ENCODE measurements at places on chromosomes 4 and X.

DNA sequence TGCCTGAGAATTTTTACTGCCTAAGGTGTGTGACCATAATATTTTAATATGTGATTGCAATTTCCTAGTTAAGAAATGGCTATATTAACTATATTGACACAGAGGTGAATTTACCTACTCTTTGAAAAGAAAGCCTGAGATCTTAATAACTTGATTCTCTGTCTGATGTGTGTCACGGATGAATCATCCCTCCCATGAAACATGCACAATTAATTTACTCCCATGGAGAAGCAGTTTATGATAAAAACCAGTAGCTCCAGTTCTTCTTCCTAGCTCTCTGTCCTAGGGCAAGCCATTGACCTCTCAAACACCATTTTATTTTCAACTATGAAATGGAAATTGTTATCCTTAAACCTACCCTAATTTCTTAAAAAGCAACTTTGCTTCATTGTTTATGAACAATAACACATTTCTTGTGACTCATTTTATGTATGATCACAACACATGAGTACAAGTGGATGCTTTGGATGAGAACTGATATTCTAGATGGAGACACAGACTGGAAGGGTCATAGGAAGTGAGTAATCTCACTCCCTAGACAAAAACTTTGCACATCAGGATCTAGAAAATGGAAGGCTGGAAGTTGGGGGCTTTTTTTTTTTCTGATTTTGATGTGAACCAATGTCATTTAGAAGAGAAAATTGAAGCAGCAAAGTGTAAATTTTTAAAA is 438.3 kb downstream of the GPAT3 start:
- no peak overlapping the region for H3K27ac ChIP-seq
- no peaks in the 10 kb centered on the region for H3K4me1 ChIP-seq
- H3K4me3 ChIP-seq = no peak overlapping the region
- H3K27me3 ChIP-seq = no peaks in the 10 kb centered on the region
- no peaks in the 10 kb centered on the region for H3K36me3 ChIP-seq

DNA sequence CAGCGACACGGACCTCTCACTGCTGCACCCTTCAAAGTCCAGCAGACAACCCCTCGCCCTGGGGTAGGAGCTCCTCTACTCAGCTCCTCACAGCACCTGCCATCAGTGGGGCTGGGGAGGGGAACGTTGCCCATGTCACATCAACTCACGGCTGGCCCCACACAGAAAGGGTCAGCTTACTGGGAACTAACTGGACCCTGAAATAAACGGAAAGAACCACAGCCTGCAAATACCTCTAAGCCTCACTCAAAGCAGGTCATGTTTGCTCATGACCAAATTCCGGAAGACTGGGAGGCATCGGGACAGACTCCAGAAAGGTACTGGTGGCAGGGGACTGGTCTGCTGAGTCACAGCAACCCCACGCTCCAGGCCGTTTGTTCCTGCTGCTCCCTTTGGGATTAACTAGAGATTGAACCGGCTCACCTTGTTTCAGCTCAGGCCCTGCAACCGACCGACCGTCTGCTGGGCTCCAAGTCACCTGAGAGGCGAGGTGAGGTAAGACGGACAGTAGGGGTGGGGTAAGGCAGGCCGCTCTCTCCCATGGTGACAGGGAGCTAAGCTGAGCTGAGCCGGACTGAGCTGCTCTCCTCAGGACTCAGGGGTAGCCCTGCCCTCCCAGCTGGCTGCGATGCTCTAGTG is 5.6 kb downstream of the G6PD start:
- H3K36me3 ChIP-seq = peaks cover 23% of the 10 kb centered on the region
- peaks cover 28% of the 10 kb centered on the region for H3K4me1 ChIP-seq
- H3K4me3 ChIP-seq = no peak overlapping the region
- no peaks in the 10 kb centered on the region for H3K27me3 ChIP-seq
- DNase-seq = no peak

DNA sequence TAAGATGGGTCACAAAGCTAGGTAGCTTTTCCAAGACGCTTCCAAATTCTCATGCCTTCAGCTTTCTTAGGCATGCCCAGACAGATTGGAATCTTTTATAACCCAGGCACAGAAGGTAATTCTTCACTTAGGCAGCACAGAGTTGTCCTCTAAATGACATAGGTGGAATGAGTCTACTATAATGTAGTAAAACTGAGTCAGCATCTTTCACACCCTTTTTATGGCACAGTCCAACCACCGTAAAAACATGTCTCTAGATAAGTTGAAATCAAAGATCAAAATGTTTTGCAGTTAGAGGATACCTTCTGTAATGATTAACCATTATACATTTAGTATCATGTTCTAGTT is 128.4 kb upstream of the FAT1 start:
- H3K4me3 ChIP-seq = no peak overlapping the region
- DNase-seq = no peak
- no peaks in the 10 kb centered on the region for H3K27me3 ChIP-seq
- H3K36me3 ChIP-seq = no peaks in the 10 kb centered on the region

GRCh38 chr4:142752202-142752786 is 93.8 kb downstream of the INPP4B start:
- H3K27me3 ChIP-seq = no peaks in the 10 kb centered on the region
- DNase-seq = no peak
- no peaks in the 10 kb centered on the region for H3K4me1 ChIP-seq
- no peaks in the 10 kb centered on the region for H3K36me3 ChIP-seq
- H3K4me3 ChIP-seq = no peak overlapping the region

- no peaks in the 10 kb centered on the region for H3K27me3 ChIP-seq
- H3K36me3 ChIP-seq = no peaks in the 10 kb centered on the region
- peaks cover 3% of the 10 kb centered on the region for H3K4me1 ChIP-seq
- no peak overlapping the region for H3K27ac ChIP-seq
These were observed 31.5 kb upstream of the ARAF start for GRCh38 chrX:47529548-47529947.

DNA sequence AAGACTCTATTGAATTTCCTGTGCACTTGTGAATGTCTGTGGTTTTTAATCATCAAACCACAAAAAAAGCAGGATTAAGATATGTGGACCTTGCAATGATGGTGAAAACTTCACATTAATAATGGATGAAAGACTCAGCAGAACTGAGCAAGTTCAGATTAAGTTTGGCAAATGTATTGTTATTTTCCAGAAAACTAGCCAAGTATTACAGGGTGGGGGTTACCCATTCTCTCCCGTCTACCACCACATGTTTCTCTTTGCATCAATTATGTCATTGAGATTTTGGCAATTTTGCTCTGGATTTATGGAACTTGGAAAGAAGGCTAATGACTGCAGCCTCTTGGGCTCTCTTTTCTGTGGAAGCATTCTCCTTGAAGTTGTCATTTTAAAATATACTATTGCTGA is 577.1 kb downstream of the ANKRD50 start:
- H3K27me3 ChIP-seq = no peaks in the 10 kb centered on the region
- no peak for DNase-seq
- no peaks in the 10 kb centered on the region for H3K36me3 ChIP-seq
- no peak overlapping the region for H3K27ac ChIP-seq

DNA sequence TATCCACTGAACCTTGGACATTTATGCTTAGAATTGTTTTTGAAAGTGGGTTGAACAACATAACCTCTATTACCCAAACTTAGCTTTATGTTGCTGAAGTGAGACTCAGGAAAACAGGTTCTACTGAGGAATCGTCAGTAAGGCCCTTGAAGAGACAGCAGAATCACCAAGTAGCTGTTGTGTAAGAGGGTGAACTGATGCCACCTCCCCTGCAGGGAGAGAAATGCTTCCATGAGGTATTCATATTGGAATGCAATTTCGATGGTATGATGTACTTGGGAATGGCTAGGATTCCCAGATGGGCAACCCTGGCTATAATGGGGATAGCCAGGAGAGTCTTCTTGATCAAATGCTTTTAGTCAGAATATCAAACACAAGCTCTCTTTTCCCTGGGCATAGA is 4.1 kb upstream of the SCRG1 start:
- H3K4me3 ChIP-seq = no peak overlapping the region
- H3K27me3 ChIP-seq = no peaks in the 10 kb centered on the region
- no peaks in the 10 kb centered on the region for H3K4me1 ChIP-seq
- H3K36me3 ChIP-seq = no peaks in the 10 kb centered on the region
- no peak for DNase-seq
- H3K27ac ChIP-seq = no peak overlapping the region

GRCh38 chr4:54509057-54509456 is 148.7 kb upstream of the KIT start:
- no peak overlapping the region for H3K27ac ChIP-seq
- H3K4me1 ChIP-seq = no peaks in the 10 kb centered on the region
- DNase-seq = no peak
- no peaks in the 10 kb centered on the region for H3K27me3 ChIP-seq
- no peak overlapping the region for H3K4me3 ChIP-seq
- no peaks in the 10 kb centered on the region for H3K36me3 ChIP-seq

GRCh38 chr4:128308986-128309385 is 21.4 kb upstream of the PGRMC2 start:
- no peaks in the 10 kb centered on the region for H3K27me3 ChIP-seq
- no peaks in the 10 kb centered on the region for H3K36me3 ChIP-seq
- no peak overlapping the region for H3K27ac ChIP-seq
- no peaks in the 10 kb centered on the region for H3K4me1 ChIP-seq

DNA sequence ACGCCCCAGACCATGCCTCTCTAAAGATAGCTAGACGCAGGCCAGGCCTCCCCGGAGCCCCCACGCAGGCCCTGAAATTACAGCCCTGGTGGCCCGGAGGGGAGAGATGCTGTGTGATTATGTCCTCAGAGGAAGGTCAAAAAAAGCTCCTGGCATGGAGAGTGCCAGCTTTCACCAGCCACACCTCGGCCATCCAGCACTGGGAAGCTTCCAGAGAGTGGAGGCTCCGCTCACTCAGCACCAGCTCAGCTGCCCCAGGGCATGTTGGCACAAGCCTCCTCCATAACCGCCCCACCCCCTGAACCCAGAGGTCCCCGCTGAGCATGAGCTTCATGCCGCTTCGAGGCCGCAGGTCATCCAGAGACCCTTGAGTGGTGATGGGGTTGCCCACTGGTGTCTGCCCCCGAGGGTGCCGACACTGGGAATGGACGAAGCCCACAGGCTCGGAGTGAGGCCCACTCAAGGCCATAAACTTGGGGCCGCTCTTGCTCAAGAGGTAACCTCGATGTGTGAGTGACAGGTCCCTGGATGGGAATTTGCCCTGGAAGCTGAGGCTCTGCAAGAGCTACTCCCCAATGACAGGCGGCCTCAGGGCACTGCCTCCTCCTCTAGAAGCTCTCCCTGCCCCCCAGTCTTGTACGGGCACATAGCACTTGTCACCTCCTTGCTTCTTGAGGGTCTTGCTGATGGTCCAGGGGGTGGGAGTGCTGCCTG is 4.4 kb upstream of the BGN start:
- no peak overlapping the region for H3K4me3 ChIP-seq
- peaks cover 20% of the 10 kb centered on the region for H3K27me3 ChIP-seq
- no peaks in the 10 kb centered on the region for H3K36me3 ChIP-seq
- peaks cover 19% of the 10 kb centered on the region for H3K4me1 ChIP-seq
- no peak for DNase-seq
- no peak overlapping the region for H3K27ac ChIP-seq

DNA sequence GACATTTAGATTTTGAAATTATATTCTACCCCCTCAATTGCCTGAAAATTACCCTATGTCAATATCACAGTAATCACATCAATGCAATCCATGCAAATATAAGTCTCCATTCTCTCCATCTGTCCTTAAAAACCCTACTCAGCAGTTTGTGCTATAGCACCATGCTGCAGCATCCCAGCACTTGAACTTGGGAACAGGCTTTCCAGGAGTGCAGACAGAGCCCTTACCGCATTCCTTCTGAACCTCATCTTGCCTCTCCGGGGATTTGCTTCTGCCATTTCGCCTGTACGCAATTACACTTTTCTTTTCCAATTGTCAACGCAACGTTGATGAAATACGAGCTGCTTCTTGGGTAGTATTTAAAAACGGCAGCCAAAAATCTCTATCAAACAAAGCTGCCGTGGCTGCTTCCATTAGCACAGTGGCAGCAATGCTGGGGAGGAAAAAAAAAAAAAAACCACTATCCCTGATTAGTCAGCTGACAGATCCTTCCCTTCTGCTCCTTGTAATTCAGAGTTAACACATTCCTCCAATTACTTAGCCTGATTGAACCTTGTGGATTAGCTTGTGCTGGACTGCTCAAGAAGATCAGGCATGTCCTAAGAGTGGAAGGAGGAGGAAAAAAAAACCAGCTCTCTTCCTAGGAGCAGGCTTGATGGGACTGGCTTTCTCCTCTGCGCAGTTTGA is 65.6 kb downstream of the MCF2 start:
- H3K27me3 ChIP-seq = no peaks in the 10 kb centered on the region
- H3K36me3 ChIP-seq = no peaks in the 10 kb centered on the region
- no peak overlapping the region for H3K4me3 ChIP-seq
- H3K27ac ChIP-seq = no peak overlapping the region

DNA sequence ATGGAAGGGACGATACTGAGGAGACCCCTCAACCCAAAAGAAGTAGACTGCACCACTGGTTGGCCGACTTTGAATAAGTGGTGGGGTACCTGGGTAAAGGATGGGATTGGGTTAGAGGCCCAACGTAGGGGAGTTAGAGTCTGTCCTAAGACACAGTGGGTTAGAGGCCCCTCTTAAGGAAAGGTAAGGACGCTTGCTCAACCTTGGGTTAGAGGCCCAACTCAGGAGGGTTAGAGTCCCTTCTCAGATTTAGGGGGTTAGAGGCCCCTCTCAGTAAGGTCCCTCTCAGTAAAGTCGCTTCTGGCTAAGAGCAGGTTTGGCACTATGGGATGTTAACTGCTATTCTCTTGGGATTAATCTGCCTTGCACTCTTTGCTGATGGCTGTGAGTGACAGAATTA is 81.3 kb downstream of the ACOX3 start:
- H3K27me3 ChIP-seq = no peaks in the 10 kb centered on the region
- no peaks in the 10 kb centered on the region for H3K36me3 ChIP-seq
- H3K4me3 ChIP-seq = no peak overlapping the region

- H3K4me3 ChIP-seq = no peak overlapping the region
- H3K27me3 ChIP-seq = no peaks in the 10 kb centered on the region
- no peaks in the 10 kb centered on the region for H3K36me3 ChIP-seq
- no peak overlapping the region for H3K27ac ChIP-seq
- DNase-seq = no peak
These were observed 96.5 kb upstream of the BEND4 start for GRCh38 chr4:42248972-42249371.

GRCh38 chrX:40331762-40332161 is 234.0 kb upstream of the BCOR start:
- DNase-seq = no peak
- H3K27ac ChIP-seq = no peak overlapping the region
- no peaks in the 10 kb centered on the region for H3K27me3 ChIP-seq
- no peaks in the 10 kb centered on the region for H3K4me1 ChIP-seq

DNA sequence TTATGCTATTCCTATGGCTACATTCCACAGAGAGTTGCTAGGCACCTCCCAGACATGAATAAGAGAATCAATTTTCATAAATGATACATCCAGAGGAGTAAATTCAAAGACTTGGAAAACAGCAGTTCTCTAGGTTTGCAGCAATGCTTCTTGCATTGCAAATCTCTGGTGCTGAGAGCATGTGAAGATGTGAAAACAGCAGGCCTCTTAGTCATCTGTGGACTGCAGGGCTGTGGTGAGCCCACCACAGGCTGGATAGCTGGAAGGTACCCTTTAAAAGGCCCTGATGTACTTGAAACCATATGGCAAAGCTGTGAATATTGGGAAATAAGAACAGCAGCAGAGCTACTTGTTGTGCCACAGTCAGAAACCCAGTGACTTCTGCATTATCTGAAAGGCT is 2135.9 kb downstream of the ARAP2 start:
- H3K4me3 ChIP-seq = no peak overlapping the region
- DNase-seq = no peak
- no peak overlapping the region for H3K27ac ChIP-seq
- no peaks in the 10 kb centered on the region for H3K36me3 ChIP-seq
- no peaks in the 10 kb centered on the region for H3K27me3 ChIP-seq
- no peaks in the 10 kb centered on the region for H3K4me1 ChIP-seq

GRCh38 chrX:82695066-82695465 is 813.0 kb upstream of the POU3F4 start:
- no peaks in the 10 kb centered on the region for H3K4me1 ChIP-seq
- H3K36me3 ChIP-seq = no peaks in the 10 kb centered on the region
- H3K4me3 ChIP-seq = no peak overlapping the region
- H3K27me3 ChIP-seq = no peaks in the 10 kb centered on the region
- DNase-seq = no peak
- H3K27ac ChIP-seq = no peak overlapping the region

All from thymus (tissue), 14 donors.